Activated CD4-positive, alpha-beta T cell treated with anti-CD3 and anti-CD28 coated beads, Interleukin-2, amount 10 ng/mL, durations not matched to agents 24 days and 14 days (primary cell): ENCODE measurements at places on chromosomes 16 and 17.

- H3K4me3 ChIP-seq: peak overlapping the region; percentile 87
- peak; percentile 95 for DNase-seq
- peak overlapping the region; percentile 98 for H3K27ac ChIP-seq
- H3K27me3 ChIP-seq: no peaks in the 10 kb centered on the region
These were observed 550 bp upstream of the RNF213 start for GRCh38 chr17:80260069-80260535.

DNA sequence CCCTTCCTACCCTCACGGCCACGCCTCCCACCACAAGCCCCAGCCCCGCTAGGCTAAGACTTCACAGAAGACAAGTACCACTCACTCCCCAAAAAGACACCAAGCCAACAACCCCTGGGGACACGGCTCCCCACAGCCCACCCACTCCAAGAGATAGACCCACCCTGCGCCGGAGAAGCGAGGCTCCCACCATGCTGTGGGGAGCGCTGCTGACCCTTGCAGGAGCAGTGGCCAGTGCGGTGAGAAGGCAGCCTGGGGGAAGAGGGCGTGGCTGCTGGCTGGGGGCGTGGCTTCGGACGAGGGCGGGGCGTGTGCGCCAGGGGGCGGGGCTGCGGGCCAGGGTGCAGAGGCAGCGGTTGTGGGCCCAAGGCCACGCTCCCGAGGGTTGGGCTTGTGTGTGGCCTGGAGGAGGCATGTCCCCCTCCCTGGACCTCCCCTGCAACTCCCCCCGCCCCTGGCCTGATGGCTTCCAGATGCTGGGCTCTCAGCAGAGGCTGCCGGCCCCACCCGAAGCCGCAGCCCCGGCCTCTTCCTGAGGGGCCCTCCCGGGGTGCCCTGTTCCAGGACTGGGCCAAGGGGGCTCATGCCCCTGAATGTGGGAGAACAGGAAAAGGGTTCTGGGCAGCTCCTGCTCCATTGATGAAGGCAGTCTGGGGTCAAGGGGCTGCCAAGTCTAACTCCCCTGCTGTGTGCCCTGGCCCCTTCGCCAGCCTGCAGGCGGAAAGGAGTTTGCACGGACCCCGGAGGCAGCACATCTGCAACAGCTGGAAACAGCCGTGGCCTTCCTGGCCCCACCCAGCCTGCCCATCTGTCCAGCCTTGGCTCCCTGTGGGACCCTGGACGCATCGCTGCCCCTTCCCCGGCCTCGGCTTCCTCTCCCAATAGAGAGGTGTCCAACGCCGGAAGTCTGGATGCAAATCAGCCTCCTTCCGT is 9.1 kb downstream of the TFAP4 start:
- no peak for DNase-seq
- peaks cover 32% of the 10 kb centered on the region for H3K36me3 ChIP-seq
- no peak overlapping the region for H3K4me3 ChIP-seq
- peaks cover 4% of the 10 kb centered on the region for H3K4me1 ChIP-seq
- H3K27me3 ChIP-seq: no peaks in the 10 kb centered on the region
- no peak overlapping the region for H3K27ac ChIP-seq

GRCh38 chr17:6561446-6561845 is 5.1 kb upstream of the PITPNM3 start:
- peaks cover 31% of the 10 kb centered on the region for H3K27me3 ChIP-seq
- no peaks in the 10 kb centered on the region for H3K36me3 ChIP-seq
- H3K4me1 ChIP-seq: no peaks in the 10 kb centered on the region
- H3K27ac ChIP-seq: no peak overlapping the region
- H3K4me3 ChIP-seq: no peak overlapping the region
- no peak for DNase-seq

DNA sequence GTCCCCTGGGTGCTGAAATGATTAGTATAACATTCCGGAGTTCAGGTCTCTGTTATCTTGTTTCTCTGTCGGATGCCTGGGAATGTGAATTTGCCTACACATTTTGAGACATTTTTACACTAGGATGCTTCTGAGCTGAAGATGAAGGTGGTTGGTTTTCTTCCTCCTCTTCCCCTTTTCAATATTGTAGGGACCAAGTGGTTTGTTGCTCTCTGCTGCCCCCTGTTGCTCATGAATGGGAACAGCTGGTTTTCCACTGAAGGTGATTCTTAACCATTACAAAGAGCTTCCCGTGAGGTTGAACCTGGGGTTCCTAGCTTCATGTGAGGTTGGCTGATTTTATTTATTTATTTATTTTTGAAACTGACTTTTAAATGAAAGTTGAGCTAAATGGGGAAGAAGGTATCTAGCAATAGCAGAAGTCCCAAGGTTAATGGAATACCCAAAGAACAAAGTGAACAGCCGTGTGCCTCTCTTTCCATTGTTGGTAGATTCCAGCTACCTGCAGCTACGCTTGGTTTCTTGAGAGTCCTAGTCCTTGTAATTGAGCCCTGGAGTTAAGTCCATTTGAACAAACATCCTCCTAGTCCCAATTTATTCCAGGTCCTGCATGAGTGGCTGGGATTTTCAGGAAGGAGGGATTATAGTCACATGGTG is 983.9 kb upstream of the EEF2KMT start:
- no peaks in the 10 kb centered on the region for H3K4me1 ChIP-seq
- H3K36me3 ChIP-seq: no peaks in the 10 kb centered on the region
- H3K27ac ChIP-seq: no peak overlapping the region
- no peak overlapping the region for H3K4me3 ChIP-seq
- peak; percentile 61 for DNase-seq

GRCh38 chr17:41406205-41406604 is 8.8 kb upstream of the KRT31 start:
- H3K27me3 ChIP-seq: no peaks in the 10 kb centered on the region
- H3K4me3 ChIP-seq: no peak overlapping the region
- peaks cover 29% of the 10 kb centered on the region for H3K4me1 ChIP-seq
- no peaks in the 10 kb centered on the region for H3K36me3 ChIP-seq
- no peak overlapping the region for H3K27ac ChIP-seq

- peaks cover 6% of the 10 kb centered on the region for H3K27me3 ChIP-seq
- H3K4me1 ChIP-seq: peaks cover 11% of the 10 kb centered on the region
- no peak overlapping the region for H3K27ac ChIP-seq
- H3K4me3 ChIP-seq: no peak overlapping the region
- no peaks in the 10 kb centered on the region for H3K36me3 ChIP-seq
- no peak for DNase-seq
These were observed 19.6 kb upstream of the EFCAB13 start for GRCh38 chr17:47304186-47304585.

GRCh38 chr17:46150216-46150963 is 42.8 kb downstream of the KANSL1 start:
- H3K4me3 ChIP-seq: no peak overlapping the region
- DNase-seq: no peak
- no peaks in the 10 kb centered on the region for H3K27me3 ChIP-seq
- H3K27ac ChIP-seq: no peak overlapping the region
- peaks cover 19% of the 10 kb centered on the region for H3K36me3 ChIP-seq

DNA sequence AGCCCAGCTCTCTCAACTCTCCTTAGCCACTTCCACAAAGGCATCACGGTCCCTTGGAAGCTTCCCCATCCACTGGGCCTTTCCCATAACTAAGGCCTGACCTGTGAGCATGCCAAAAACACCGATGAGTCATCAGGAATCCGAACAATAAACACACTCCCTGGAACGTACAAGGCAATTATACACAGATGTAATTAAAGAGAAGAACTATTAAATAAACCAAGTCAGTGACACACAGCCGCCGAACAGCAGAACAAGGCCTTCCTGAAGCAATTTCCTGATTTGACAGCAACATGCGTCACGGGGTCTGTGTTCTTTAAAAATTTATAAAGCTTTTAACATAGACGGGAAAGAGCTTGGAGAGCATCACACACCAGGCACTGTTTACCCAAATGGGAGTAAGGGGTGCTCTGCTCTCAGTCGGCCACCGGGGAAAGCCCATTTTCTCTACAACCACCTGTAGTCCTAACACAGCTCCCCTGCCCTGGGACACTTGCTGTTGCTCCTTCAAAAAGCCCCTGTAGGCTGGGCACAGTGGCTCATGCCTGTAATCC is 29.4 kb downstream of the COG7 start:
- no peak for DNase-seq
- no peak overlapping the region for H3K27ac ChIP-seq
- peaks cover 15% of the 10 kb centered on the region for H3K36me3 ChIP-seq
- no peaks in the 10 kb centered on the region for H3K4me1 ChIP-seq

- H3K4me1 ChIP-seq: peaks cover 5% of the 10 kb centered on the region
- H3K27ac ChIP-seq: no peak within 1 kb of the TSS
- H3K27me3 ChIP-seq: peaks cover 42% of the 10 kb centered on the region
- no peak for DNase-seq
These were observed at the start of gene MYH11 for GRCh38 chr16:15856901-15857698. TSS of gene MYH11 (minus strand) at chr16:15857028. CDS start at chr16:15838252, 18,776 bp downstream.

- H3K4me1 ChIP-seq: peaks cover 11% of the 10 kb centered on the region
- no peak for DNase-seq
- H3K27me3 ChIP-seq: no peaks in the 10 kb centered on the region
- H3K27ac ChIP-seq: no peak overlapping the region
These were observed 78.8 kb downstream of the WIPI1 start for GRCh38 chr17:68378268-68379176.

- peak overlapping the region; percentile 69 for H3K27ac ChIP-seq
- peak overlapping the region; percentile 72 for H3K4me3 ChIP-seq
- peak; percentile 85 for DNase-seq
- H3K27me3 ChIP-seq: no peaks in the 10 kb centered on the region
These were observed 15.7 kb downstream of the ADCY7 start for GRCh38 chr16:50282010-50282538.

DNA sequence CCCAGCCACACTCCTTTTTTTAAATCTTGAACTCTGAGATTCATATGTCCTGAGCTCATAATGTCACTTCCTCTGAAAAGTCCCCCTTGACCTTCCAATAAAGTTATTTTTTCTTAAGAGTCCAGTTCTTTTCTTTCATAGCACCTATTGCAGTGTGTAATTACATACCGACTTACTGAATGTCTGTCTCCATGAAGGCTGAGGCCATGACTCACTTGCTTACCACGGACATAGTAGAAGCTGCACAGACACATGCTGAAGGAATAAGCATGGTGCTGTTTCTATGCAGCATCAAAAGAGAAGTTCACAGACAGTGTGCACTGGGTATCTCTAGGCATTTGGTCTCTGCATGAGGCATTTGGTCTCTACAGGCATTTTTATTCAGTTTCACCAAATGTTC is 77.2 kb downstream of the C17orf67 start:
- H3K27ac ChIP-seq: no peak overlapping the region
- DNase-seq: no peak
- H3K27me3 ChIP-seq: no peaks in the 10 kb centered on the region

GRCh38 chr16:49739381-49739780 is 116.5 kb downstream of the ZNF423 start:
- DNase-seq: no peak
- no peaks in the 10 kb centered on the region for H3K36me3 ChIP-seq
- no peak overlapping the region for H3K27ac ChIP-seq
- H3K4me1 ChIP-seq: no peaks in the 10 kb centered on the region
- H3K4me3 ChIP-seq: no peak overlapping the region
- H3K27me3 ChIP-seq: no peaks in the 10 kb centered on the region

DNA sequence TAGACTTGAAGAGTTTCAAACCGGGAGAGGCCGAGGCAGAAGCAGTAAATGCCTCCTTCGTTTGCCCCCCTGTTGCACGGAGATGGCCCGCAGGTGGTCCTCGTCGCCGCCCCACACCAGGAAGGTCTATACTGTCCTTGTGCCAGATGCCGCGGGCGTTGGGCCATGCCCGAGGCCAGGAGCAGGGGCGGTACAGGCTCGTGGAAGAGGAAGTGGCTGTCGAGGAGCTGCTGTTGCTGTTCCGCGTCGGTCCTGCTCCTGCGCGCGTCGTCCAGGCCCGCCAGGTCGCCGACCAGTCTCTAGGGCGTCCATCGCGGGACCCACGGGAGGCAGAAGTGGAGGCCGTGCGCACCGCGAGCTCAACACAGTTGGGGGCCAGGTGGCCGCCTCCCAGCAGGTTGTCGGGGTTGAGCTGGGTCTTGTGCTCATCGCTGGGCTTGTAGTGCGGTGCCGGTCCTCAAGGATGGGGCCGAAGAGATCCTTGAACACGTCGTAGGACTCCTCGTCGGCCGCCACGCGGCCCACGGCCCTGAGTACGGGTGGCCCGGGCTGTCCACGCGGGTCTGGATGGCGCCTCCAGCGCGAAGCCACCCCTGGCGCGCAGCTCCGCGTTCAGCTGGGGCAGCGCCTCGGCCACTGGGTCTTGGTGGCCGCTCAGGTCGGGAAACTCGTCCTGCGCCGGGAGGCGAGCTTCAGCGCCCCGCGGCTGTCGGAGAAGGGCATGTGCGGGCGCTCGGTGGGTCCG is 13.1 kb upstream of the C16orf87 start:
- H3K4me3 ChIP-seq: no peak overlapping the region
- no peak for DNase-seq

- H3K27ac ChIP-seq: no peak overlapping the region
- H3K36me3 ChIP-seq: no peaks in the 10 kb centered on the region
- H3K4me1 ChIP-seq: peaks cover 9% of the 10 kb centered on the region
- peaks cover 3% of the 10 kb centered on the region for H3K27me3 ChIP-seq
- DNase-seq: no peak
These were observed 218.0 kb downstream of the SEC14L1 start for GRCh38 chr17:77358801-77359200.

DNA sequence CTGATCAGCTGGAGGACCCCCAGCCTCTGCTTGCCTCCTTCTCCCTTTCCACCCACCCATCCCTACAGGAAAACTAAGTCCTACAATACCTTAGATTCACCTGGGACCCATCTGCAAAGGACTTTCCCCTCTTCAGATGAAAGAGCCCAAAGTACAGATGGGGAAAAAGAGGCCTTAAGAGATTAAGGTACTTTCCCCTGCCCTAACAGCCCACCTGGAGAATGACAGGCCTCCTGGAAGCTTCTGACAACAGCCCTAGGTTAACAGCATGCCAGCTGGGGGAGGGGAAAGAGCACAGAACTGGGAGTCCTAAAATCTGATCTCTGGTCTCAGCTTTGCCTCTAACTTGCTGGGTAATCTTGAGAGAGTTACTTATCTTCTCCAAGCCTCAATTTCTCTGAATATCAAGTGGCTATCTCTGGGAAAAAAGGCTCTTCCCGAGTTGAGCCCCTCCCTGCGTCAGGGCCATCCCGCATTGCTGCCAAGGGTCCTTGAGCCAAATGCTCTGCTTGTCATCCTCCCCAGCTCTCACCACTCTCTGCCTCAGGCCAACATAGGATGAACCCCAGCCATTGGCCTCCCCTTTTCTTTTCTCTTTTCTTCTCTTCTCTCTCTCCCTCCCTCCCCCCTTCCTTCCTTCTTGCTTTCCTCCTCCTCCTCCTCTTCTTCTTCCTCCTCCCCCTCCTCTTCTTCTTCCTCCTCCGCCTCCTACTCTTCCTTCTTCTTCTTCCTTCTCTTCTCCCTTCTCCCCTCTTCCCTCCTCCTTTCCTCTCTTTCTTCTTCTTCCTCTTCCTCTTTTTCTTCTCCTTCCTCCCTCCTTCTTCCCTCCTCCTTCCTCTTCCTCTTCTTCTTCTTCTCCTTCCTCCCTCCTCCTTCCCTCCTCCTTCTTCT is 22.5 kb upstream of the SP6 start:
- peaks cover 65% of the 10 kb centered on the region for H3K27me3 ChIP-seq
- H3K4me1 ChIP-seq: peaks cover 2% of the 10 kb centered on the region
- DNase-seq: no peak
- H3K36me3 ChIP-seq: no peaks in the 10 kb centered on the region
- H3K4me3 ChIP-seq: no peak overlapping the region
